Stomach (tissue), 19 donors: ENCODE measurements at places on chromosomes 7 and 10. TPM values are rescaled to one million over a fixed set of nuclear protein-coding genes. Genes with fewer than 3 reads are reported as not detected.
A peak's percentile ranks its signal among the peaks of the same experiment; 100 is the strongest.

DNA sequence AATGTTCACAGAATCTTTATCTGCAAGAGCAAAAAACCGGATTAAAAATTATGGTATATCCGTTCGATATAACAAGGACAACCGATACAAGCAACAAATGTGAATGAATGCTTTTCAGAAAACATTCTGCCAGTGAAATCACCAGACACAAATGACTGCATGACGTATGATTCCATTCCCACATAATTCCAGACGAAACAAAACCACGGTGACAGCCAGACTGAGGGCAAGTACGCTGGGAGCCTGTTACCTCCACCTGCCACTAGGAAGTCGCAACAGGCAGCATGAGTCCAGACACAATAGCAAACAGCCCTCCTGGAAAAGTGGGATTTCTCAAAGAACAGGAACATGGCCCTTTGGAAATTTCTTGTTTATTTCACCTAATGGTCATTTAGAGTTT lies 41.7 kb downstream of the MAD1L1 start:
- DNase-seq, result no peak

DNA sequence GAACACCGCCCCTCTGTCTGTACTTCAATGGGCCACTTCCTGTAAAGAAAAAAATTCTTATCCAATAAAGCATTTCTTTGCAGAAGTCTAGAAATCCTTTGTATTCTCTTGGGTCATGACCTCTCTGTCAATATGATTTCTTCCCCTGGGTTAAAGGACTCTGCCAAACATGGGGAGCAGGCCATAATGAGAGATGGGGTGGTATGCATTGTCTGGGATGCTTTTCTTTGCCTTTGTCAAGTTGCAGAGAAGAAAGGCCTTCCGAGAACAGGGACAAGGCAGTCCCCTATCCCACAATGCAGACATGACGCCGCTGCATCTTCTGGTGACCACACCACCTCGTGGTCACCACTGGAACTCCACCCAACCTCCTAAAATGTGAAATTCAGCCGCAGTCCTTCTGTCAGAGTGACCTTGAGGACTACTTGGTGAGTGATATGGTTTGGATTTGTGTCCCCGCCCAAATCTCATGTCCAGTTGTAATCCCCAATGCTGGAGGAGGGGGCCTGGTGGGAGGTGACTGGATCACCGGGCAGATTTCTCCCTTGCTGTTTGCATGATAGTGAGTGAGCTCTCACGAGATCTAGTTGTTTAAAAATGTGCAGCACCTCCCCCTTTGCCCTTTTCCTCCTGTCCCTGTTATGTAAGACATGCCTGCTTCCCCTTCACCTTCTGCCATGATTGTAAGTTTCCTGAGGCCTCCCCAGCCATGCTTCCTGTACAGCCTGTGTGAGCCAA lies 15.2 kb upstream of the FRMPD2 start:
- DNase-seq, result peak; percentile 66

GRCh38 chr10:12077580-12078180 lies 8.9 kb downstream of the DHTKD1 start:
- DNase-seq, result no peak

GDF2 gene
- not detected for total RNA-seq

- no peak for DNase-seq
These were observed 44.1 kb upstream of the AKR1E2 start for GRCh38 chr10:4781955-4782354.

TAS2R5 gene
- total RNA-seq, result 9.8 TPM
